ENCODE measurements at places on chromosomes 11 and 22. TPM values are rescaled to one million over a fixed set of nuclear protein-coding genes. Genes with fewer than 3 reads are reported as not detected.

UPK3A gene
- not detected for total RNA-seq

GLYATL2 gene
- 2.8 TPM for total RNA-seq

P2RY2 gene
- total RNA-seq = 0.16 TPM

HEPHL1 gene
- total RNA-seq = not detected

SLC1A2 gene
- 8.6 TPM for total RNA-seq

RIMBP3C gene
- 0.12 TPM for total RNA-seq

TMEM45B gene
- not detected for total RNA-seq

Measured in hair follicle dermal papilla cell (primary cell).